Inflammatory macrophage (primary cell): ENCODE measurements at places on chromosomes 3 and 15.

- no peak for DNase-seq
Observed at GRCh38 chr3:27454461-27454860, 29.7 kb downstream of the SLC4A7 start.

- DNase-seq, result no peak
Observed at GRCh38 chr3:23174426-23175039, 28.6 kb upstream of the UBE2E2 start.

GRCh38 chr3:128482666-128483656, 10.0 kb downstream of the GATA2 start:
- DNase-seq, result no peak

- no peak for DNase-seq
Observed at GRCh38 chr15:80527961-80528360, 123.8 kb downstream of the ARNT2 start.

DNA sequence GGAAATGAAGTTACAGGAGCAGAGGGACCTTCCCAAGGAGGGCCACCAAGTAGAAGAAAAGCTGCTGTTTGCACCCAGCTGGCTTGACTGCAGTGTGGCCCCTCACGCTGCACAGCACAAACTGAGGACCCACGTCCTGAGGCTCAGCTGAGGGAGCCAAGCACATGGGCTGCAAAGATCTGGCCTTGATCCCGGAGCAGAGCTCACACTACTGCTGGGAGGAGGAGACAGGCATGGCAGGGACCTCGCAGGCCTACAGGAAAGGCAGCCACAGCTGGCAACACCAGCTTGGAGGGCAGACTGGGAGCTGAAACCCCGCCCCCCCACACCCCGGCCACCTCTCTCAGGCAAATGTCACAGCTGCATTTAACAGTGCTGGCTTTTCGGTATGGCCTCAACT, 39.7 kb downstream of the KLHL25 start:
- DNase-seq, result no peak

DNA sequence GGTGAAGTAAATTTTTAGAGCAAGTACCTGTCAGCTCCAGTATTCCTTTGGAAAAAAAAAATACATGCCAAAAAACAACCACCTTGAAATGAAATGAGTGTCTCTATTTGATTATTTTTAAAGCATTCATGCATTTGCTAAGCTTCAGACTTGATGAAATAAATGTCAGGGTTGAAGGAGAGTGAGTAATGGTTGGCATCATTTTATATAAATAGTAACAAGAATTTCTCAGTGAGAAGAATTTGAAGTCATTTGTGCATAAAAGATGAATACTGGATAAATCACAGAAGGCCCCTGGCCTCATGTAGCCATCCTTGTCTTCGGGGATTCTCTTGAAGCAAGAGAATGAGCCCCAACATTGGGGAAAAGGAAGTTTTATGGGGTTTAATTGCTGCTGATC, 318.4 kb downstream of the LPP start:
- no peak for DNase-seq

- no peak for DNase-seq
Observed at GRCh38 chr3:118108769-118109168, 925.9 kb downstream of the IGSF11 start.

GRCh38 chr3:29285471-29286071, 4.7 kb downstream of the RBMS3 start:
- DNase-seq, result no peak

DNA sequence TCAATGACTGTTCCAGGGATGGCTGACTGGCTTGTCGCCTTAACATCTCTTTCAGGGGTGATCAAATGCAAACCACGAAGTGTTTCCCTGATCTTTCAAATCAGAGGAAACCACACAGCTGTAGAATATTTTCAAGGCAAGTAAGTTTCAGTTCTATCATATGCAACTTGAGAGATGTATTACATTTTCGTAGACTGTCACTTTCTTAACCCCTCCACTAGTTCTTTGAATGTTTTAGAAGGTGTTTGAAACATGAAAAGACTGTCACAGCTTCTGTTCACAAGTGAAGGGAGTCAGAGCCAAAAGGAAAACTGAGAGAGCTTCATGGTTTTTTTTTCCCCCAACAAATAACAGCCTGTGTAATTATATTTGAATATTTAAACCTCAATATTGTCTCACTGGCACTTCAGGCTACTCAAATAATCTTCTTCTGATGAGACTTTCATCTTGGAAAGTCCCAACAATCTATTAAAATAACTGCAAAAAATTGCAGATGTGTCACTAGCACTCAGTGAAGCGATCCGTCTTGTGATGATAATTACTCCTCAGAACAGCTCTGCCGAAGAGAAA, 25.9 kb upstream of the CAPN7 start:
- no peak for DNase-seq

DNA sequence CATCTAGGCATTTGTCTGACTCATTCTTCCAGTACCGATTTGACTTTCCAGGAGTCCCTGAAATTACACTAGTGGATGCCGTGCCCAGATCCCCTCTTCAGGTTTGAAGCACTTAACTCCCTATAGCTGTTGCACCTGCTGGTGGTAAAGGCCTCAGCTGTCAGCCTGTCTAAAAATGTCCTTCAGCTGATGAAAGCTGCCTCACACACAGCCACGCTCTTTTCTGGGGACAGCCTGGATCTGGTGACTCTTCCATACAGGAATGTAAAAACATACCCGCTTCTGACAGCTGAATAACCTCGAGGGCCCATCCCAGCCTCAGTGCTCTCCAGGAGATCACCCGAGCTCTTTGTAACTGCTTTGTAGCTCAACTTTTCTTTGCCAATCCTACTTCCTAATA, 534.1 kb upstream of the GRM7 start:
- no peak for DNase-seq

GRCh38 chr15:45586125-45586524, 1.1 kb upstream of the BLOC1S6 start:
- DNase-seq, result no peak

DNA sequence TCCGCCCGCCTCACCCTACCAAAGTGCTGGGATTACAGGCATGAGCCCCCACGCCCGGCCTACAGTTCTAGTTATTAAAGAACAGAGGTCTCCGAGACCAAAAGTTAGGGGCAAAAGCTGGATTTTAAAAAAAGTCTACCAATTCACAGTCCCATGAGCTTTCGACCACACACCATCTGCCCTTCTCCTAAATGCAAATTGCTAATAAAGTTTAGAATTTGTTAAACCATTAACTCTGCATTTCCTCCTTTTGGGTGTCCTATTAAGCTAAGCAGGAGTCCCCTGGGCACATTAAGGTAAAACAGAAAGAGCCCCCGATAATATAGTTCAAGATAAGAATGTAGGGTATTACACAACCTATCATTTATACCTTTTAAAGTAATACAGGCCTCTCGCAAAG, 322.7 kb downstream of the FOXP1 start:
- no peak for DNase-seq

DNA sequence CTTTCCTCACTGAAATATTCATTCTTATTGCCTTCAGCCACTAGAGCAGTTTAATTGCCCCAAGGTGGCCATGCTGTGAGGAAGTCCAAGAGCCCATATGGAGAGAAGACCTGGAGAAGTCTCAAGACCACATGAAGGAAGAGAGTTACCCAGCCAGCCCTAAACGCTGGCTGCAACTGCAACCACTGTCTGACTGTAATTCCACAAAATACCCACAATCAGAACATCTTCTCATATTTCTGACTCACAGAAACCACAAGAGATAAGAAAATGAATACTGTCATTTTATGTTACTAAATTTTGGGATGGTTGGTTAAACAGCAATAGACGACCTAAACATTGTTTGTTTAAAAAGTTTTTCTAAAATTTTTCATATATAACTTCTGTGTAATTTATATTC, 14.7 kb upstream of the SST start:
- DNase-seq, result no peak

GRCh38 chr3:113436809-113437208, 4.5 kb downstream of the CFAP44 start:
- no peak for DNase-seq

DNA sequence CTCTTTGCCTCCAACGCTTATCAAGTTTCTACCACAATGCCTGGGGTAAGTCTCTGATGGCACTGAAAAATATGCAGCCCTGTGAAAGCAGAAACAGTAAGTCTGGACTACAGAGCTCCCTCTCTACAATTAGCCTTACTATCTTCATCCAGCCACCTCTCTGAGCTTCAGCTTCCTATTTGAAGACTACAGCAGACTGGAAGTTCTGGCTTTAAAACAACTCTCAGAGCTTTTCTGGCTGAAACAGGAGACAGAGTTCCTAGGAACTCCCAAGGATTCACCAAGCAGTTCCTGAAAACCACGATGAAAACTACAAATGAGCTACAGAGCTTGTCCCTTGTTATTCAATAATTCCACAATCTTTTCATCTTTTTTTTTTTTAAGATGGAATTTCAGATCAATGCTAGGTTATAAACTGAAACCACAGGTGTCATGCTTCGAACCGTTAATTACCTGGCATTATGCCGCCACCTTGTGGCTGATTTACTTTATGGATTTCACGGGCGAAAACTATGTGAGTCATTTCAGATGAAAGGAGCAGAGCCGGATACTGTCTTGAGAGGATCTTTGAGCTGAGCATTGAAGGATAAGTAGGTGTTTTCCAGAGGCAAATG, 3.9 kb downstream of the CRYGS start:
- peak; percentile 71 for DNase-seq

DNA sequence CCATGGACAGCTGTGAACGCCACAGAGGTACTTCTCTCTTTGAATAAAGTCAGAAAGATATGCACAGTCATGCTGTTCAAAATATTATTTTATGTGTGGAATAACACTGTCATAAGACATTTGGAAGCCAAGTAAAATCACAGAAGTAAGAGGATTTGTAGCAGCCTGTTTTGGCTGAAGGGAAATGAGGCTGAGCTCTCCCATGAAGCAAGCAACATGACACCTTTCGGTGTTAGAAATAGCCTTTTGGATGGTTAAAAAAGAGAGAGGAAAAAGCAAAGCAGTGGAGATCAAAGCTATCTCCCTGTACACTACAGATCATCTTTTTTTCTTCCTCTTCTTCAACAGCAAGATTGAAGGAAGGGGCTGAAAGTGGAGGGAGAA, 755.3 kb downstream of the ROBO1 start:
- DNase-seq, result no peak

DNA sequence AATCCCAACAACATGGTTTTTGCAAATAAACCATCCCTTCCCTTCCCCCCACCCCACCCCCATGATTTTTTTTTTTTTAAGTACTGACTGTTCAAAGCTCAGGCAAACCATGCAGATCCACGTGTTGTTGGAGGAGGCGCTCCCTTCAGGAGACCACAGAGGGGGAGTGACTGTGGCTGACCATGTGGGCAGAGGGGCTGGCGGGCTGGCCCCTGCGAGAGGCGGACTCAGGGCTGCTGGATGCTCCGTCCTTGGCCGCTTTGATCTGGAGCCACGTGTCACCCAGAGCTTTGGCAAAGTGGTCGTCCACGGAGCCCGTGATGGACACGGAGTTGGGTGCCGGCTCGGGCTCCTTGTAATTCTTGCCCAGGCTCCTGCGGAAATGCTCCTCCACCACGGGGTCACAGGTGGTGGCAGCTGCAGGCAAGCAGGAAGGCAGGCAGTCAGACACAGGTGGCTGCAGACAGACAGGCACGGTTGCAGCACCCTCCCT, 85.3 kb downstream of the VGLL4 start:
- DNase-seq, result no peak

GRCh38 chr15:71153823-71154524, 38.7 kb downstream of the THSD4 start:
- no peak for DNase-seq

DNA sequence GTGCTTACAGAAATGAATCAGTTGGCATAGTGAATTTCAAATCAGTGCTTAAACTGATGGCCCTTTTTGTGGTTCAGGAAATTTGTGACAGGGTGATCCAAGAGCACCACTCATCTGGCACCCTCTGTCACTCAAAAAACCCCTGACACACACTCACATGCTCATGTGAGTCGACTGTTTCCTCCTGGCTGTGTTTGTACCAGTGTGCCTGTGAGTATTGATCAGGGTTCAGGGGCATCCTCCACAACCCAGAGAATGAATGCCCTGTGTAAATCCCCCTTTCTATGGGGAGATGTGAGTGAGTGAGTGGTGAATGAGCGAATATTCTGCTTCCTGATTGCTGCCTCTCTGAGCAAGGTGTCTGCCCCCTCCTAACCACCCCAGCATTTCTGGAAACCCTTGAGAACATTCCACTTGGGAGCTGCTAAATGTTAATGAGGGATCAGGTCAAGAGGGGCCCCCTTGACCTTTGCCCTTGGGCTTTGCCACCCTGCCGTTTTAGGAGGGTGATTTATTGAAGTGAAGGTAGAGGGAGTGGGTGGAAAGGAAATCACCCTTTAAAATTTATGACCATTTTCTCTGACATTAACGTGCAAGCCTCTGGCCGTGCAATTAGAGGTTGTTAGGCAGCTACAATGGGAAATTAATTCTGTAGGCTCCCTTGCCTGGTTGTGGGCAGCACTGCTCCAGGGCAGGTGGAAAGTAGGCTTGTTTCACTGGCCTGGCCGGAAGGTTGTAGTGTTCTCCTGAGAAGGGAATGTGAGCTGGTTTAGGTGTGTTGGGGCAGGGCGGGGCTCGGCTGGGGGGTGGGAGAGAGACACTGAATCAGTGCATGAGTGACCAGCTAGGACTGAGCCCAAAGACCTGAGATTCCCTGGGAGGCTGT, 87.2 kb downstream of the SLCO3A1 start:
- peak; percentile 62 for DNase-seq

DNA sequence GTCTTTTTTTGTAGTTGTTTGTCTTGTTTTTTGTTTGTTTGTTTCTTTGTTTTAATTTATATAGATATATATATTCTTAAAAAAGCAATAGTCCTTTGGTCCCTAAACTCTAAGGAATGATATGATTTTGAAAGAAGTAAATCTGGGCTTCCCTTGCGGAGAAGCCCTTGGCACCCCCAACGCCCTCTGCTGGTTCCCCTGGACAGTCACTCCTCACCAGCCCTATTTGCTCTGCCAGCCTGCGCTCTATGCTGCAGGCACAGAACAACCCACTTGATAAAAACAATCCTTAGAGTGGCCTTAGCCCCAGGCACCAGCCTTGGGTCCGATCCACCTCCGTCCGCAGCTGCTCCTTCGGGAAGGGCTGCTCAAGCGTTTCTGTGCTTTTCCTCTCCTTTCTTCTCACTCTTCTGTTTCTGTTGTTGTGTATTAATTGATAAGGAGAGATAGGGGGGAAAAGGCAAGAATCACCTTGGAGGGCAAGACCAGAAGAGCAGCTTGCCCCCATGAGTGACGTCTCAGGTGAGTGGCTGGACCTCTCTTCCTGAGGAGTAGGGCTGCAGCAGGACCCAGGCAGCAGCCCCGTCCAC, 13.7 kb upstream of the PARP6 start:
- peak; percentile 33 for DNase-seq

DNA sequence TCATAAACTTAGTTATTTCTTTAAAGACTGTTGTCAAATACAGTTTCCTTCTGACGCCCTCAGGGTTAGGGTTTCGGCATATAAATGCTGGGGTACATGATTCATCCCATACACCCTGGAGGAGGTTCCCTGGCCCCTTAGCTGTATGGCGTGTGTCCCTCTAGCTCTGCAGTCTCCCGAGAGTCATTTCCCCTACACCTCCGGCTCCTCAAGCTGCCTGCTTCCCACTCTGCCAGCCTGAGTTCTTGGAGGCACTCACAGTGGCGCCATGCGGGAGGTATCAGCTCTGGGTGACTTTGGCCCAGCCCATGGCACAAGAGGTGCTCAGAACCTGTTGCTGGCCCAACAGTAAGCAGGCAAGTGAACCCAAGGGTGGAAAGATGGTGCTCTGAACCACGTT, 70.2 kb upstream of the TRPM1 start:
- no peak for DNase-seq

GRCh38 chr3:197520311-197521276, 35.2 kb downstream of the BDH1 start:
- no peak for DNase-seq
